ENCODE measurements at places on chromosomes 7 and 10.

DNA sequence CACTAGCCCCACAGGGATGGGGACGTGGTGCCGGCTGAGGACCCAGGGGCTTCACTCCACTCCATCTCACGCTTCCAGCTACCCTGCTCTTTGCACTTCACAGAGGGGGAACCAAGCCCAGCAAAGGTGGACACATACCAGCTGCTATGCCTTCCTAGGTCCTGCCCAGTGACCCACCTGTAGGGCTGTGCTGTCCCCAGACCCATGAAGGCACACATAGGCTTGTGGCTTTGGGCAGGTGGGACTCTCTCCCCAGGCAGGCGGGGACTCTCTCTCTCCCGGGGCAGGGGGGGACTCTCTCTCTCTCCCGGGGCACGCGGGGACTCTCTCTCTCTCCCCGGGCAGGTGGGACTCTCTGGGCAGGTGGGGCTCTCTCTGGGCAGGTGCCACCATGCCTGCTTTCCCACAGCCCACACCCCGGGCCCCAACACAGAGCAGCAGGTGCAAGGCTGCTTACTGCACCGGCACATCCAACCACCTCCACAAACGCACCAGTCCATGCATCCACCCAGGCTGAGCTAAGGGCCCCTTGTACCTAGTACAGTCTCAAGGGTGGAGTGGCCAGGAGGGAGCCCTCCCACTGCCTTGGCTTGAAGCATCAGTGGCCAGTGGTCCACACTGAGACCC, 13.8 kb upstream of the GPR146 start:
- DNase-seq = no peak

DNA sequence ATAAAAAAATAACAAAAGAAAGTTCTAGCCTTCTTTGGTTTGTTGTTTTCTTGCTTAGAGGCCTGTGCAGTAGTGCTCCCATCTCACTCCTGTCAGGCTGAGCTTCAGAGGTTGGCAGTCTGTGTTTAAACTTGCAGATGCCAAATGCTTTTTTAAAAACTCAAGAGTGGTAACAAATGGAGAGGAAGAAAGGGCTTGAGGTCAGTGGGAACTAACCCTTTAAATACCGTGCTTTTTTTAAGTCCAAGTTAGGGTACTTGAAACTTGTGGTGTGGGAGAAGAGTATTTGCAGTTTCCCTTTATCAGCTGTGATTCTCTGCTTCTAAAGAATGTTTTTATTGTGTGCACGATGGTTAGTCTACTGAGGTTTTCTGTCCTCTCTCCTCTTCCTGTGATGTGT, 29.4 kb downstream of the ZRANB1 start:
- DNase-seq = no peak

DNA sequence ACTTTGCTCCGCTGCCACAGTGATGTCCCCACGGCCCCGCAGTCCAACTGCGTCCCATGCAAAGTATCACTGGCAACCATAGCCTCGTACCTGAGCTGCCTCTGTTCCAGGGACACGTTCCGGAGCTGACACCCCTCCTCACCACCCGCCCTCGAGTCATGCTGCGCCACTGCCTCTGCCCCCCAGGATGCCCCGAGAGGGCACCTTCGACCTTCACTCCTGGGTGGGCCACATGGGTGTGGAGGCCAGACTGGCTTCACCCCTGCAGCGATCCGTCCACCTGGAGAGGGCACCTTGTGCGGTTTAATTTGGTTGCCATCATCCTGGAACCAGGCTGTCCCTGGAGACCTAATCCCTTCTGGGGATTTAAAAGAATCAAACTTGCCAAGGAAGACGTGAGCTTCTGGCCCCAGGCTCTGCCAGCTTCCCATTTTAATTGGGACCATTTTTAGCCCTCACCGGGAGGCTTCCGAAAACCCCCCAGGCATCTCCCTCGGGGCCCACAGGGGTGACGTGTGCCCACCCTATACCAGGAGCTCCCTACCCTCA, 19.2 kb upstream of the TNRC18 start:
- no peak for DNase-seq

- DNase-seq = no peak
Observed at GRCh38 chr10:29719281-29719675, 84.5 kb upstream of the SVIL start.

DNA sequence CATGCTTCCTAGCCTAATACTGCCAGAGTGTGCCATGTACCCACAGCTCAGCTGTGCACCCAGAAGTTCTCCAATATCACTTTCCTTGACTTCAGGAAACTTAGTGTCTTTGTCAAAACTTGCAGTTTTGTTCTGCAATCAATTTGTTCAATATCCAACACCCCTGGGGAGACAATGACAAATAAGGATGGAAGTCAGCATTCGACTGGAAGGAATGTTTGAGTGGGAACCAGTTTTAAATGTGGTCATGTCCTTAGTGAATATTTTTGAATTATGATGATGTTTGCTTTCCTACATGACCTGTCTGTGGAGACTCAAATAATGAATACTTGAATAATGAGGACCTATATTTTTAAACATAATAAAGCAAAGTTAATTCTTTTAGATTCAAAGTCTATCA, 112.0 kb downstream of the ANK3 start:
- no peak for DNase-seq

DNA sequence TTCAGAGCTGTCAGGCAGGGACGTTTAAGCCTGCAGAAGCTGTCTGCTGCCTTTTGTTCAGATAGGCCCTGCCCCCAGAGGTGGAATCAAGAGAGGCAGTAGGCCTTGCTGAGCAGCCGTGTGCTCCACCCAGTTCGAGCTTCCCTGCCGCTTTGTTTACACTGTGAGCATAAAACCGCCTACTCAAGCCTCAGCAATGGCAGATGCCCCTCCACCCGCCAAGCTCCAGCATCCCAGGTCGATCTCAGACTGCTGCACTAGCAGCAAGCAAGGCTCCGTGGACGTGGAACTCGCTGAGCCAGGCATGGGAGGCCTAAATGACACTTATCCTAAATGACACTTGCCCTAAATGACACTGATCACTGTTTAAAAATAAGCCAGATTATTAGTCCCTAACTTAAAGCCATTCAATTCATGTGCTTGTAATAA, 6.8 kb upstream of the ASB15 start:
- no peak for DNase-seq

GRCh38 chr7:142854372-142855113, at the start of gene EPHB6:
TSS of gene EPHB6 (plus strand) at chr7:142855076. CDS start at chr7:142863228, 8,152 bp downstream.
- DNase-seq = peak; percentile 66

DNA sequence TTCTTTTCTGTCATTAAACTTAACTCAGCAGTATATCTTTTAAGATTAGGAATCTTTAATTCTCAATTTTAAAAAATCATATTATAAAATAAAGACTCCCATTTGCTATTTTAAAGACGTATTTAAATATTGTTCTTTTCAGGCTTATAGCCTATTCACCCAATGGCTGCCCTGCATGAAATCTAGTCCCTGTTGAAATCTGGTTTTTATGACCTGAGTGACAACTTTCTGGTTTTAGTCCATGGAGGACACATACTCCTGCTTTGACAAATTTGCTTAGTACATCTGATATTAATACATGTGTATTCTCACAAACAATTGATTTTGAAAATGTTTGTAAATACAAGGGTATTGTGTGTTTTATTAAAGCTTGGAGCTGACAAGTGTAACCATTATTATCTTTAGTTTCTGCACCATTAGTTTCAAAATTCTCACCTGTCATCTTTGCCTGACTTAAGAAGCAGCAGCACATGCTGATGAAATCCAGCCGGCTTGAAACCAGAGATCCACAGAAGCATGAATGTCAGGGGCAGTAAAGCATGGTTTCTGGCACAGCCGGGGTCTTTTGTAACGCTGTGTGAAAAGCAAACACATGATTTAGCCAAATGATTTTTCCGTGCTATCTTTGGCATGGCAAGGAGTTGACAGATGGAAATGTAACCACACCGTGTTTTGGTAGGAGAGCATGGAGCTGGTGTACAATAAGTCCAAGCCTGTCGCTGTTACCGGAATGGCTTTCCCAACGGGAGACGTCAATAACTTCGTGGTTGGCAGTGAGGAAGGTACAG, 262.8 kb downstream of the DYNC1I1 start:
- DNase-seq = no peak

- no peak for DNase-seq
Observed at GRCh38 chr10:8017277-8017676, 37.2 kb upstream of the GATA3 start.

GRCh38 chr7:141053626-141054025, 20.2 kb upstream of the TMEM178B start:
- peak; percentile 42 for DNase-seq

- no peak for DNase-seq
Observed at GRCh38 chr10:122561212-122561611, 658 bp downstream of the DMBT1 start.

GRCh38 chr7:36546331-36546730, 156.7 kb downstream of the ANLN start:
- no peak for DNase-seq

DNA sequence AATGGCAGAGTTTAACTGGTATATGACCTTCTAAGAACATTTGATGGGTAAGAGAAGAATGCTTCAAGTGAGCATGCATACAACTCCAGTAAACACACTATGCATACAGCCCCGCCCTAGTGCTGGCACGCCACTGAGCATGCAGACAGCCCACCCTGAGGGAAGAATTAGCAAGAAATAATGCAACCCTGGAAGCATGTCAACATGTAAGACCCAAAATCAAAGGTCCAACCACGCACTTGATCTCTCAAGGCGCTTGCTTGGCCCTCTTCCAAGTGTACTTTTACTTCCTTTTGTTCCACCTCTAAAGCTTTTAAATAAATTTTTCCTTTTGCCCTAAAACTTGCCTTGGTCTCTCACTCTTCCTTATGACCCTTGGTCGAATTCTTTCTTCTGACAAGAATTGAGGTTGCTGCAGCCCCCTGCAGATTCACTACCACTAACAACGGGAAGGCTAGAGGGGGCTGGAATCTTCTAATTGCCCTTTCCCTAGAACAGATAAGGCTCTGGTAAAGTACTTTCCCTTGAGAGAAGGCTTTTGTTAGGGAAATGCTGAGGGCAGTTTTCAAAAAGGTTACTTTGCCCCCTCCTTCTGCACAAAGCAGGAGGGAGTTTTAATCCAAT, 3.4 kb downstream of the FAM24B start:
- no peak for DNase-seq

DNA sequence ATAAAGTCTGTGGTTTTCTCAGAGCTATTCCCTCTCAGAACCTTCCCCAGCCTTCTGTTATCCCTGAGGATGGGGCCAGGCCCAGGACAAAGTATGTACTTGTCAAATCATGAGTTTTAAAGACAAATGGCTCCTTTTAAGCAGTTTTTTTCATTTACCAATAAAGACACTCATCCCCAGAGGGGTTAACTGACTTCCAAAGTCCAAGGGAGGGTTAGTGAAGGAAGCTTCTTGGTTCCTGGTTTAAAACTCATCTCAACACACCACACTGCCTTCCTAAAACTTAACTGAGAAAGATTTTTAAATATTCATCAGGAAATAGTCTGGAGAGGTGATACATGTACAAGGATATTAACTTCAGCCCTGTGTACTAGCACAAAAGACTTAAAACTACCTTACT, 15.9 kb downstream of the NMT2 start:
- no peak for DNase-seq

- no peak for DNase-seq
Observed at GRCh38 chr10:32946108-32946507, 11.9 kb downstream of the ITGB1 start.
